ENCODE measurements at places on chromosomes 3 and 15.

DNA sequence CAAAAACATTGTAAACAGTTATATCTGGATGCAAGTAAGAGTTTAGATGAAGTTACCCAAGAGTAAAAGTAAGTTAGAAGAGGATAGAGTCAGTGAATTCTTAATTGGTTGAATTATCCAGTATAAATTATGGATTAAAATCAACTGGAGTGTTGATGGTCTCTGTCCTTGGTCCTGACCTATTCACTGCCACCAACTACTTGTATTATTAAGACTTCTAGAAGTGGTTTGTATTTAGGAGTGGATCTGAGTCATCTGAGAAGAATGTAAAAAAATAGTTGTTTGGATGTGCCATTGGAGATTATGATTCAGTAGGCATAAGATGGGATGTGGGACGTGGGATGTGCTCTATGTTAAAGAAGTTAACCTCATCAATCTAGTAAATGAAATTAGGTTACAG is 86.4 kb downstream of the SYNPR start:
- no peak for DNase-seq

DNA sequence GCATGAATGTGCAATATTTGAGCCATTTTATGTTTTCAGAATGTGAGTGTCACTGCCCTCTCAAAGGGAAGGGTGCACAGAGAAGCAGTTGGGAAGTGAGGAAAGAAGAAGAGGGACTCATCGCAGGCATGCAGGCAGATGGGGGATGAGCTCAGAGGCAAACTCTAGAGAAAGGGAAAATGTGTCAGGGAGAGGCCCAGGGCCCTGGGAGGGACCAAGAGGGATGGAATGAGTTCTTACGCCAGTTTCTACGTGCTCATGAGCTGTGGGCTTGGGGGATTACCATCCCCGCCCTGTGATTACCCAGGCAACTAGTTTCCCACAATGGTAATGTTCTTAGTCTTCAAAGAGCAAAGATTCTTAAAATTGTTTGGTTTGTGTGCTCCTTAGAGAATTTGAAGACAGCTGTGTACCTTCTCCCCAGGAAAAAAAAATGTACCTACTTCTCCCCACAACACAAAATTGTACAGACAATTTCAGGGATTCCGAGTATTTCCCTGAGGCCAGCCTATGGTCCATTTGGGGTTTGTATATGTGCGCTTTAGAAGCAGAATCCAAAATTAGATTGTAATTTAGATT is 17.8 kb downstream of the GCSAM start:
- no peak for DNase-seq

DNA sequence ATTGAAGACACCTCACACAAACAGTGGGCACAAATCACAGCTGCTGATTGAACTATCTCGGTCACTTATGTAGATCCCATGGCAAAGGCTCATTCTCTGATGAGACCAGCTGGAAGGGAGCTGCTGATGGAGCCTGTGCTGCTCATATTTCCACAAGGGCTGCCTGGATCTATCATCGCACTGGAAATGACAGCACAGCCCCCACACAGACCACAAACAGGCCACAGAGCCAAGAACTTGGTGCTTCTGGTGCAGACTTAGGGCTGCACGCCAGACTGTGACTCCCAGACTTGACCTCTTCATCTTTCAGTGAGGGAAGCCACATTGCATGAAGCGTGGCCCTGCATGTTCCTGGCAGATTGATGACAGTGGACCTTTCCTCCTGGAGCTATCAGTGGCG is 197.6 kb downstream of the MINAR1 start:
- DNase-seq: no peak

DNA sequence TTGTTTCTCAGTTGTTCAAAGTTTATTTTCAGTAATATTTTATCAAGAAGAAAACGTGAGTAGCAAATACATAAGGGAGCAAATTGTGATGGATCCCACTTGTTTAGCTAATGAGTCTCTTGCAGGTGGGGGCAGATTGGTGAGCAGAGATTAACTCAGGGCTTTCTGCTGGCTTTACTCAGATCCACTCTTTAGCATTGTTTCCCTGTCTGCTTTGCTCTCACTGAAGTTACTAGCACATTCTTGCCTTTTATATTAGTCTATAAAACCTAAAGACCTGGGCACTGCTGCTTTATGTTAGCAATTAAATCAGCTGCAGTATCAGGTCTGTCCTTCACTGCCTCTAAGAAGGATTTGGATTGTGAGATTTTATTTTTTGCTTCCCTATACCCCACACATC is 71.5 kb downstream of the STAC start:
- no peak for DNase-seq

DNA sequence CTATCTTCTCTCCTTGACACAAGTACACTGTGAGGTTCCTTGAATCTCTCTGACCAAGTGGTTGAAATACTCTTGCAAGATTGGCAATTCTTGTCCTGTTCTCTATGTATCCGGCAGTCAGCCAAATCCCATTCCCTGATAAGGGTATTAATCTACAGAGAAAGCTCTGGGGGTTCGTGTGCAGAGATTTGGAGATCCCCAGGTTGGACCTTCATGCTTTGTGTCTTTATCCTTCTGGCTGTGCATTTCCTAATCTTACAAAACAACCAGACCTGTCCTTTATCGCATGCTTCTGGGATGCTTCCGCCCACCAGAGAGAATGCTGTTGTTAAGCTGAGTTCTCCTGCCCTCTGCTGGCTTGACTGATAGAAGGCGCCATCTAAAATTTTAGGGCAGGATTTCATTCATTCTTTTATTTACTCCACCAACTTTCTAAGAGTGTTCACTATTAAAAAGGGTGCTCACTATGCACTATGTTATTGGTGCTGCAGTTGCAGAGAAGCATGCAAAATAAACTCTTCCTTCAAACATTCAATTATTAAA is 8.6 kb upstream of the SST start:
- no peak for DNase-seq

DNA sequence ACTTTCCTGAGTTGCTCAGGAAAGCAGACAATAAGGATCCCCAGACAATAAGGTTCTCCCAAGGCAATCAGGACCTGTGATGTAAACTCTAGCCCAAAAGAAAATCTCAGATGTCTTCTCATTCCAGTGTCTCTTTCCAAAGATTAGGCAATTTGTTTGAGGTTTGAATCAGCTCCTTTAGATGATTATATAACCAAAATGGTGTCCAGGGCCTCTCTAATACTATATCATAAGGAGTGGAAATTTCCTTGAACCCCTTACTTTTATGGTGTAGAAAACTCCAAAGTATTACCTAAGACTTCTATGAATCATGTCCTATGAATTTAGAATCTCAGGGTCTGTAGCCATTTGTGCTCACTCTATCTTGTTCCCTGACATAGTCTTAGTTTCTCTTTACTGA is 65.9 kb downstream of the GPR176 start:
- DNase-seq: no peak

- DNase-seq: no peak
Measured at GRCh38 chr15:101048176-101048575, 129.0 kb downstream of the LRRK1 start.

DNA sequence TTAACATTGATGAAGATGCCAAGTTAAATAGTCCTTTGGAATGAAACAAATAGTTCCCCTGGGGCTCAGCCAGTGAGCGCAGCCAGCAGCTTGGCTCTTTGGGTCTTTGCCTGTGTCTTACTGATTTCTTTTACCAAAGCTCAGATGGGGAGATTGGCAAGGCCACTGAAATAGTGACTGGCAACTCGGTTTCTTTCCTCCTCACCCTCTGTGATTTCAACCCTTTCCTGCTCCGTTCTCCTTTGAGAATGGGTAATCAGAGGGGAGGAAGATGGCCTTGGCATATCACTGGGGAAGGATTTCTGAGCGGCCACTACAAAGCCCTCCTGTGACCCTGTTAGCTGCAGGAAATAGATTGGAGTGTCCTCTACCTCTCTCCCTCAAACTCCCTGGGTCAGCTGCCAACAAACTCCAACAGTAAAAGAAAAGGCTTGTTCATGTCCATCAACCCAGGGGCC is 337.1 kb upstream of the LRRFIP2 start:
- no peak for DNase-seq

DNA sequence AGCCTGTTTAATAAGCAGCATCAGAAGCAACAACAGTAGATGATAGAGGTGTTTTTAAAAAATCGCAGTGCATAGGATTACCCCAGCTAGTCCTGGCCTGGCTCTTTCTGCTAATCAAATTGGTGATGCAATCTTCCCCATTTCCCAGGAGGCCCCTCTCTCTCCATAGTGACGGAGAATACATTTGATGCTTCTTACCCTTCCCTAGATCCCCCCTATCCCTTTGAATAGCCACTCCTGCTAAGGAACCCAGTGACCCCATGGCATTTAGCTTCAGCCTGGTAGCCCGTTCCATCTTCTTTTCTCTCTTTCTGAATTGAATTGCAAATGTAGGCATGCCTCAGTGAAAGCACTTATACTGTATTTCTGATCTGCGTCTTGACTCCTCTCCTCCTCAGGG is 223.6 kb upstream of the GAP43 start:
- DNase-seq: no peak

DNA sequence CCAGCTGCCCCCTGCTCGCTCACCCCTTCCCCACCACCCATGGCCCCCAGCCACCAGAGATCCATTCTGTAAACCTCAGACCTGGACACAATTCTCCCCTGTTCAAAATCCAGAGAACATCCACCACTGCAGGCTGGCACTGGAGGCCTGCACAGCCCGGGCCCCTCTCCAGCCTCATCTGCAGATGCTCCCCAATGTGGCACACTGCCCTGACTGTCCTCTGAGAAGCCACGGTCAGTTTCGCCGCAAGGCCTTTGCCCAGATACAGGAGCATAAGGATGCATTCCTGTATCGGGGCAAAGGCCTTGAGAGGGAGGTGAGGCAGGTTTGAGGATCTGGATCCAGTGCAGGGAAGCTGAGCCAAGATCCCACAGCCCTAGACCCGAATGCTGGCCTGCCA is 175.4 kb upstream of the LINGO1 start:
- DNase-seq: no peak

DNA sequence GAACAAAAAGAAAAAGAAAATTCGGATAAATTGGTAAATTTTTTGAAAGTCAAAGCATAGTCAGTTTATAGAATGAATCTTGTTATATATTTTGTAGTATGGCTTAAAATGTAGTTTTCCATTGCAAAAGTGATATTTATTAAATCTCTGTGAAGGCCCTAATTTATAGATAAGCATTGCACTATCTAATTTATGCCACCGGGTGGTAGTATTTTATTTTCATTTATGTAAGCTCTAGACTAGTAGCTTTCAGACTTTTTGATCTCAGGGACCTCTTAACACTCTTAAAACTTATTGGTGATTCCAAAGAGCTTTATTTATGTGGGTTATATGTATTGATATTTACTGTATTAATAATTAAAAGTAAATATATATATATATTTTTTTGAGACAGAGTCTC is 133.9 kb upstream of the LRRFIP2 start:
- no peak for DNase-seq

GRCh38 chr3:138376663-138377062 is 28.3 kb downstream of the MRAS start:
- no peak for DNase-seq

DNA sequence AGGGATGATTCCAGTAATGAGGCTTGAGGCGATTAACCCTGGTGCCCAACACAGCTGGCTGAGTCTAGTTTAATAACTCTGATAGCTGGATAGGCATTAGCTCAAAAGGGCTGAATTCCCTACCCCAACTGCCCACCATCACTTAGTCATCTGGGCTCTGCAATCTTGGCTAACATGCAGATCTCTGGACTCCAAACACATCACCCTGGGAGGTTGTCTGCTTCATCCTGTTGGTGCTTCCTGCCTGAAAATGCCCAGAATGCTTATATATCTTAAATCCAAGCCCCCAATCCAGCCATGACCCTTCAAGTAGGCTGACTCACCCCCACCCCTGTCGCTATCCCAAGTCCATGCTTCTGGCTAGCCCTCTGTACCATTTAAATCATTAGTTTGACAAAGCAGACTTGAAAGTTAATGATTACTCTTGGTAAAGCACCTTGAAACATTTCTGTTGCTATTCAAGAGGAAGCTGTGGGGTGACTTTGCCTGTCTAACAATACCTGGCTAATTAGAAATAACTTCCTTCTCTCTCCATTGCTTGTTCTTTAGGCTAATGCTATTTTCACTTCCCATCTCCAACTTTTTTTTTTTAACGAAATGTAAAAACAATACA is 107.0 kb upstream of the RORA start:
- no peak for DNase-seq

DNA sequence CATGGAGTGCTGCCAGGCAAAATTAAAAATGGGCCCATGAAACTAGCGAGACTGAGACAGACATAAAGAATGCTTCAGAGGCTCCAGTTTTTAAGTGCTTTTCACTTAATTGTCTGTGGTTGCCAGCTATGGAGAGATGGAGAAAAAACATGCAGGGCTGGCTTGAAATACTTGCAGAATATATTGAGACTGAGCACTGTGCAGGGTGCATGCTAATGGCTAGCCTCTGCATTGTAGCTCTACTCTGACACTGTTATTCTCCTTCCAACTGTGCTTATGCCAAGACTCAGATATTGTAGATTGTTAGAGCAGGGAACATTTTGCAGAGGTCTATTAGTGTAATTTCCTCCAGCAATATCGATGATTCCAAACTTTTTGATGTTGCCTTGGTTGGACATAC is 735.0 kb downstream of the PDCD6IP start:
- no peak for DNase-seq

DNA sequence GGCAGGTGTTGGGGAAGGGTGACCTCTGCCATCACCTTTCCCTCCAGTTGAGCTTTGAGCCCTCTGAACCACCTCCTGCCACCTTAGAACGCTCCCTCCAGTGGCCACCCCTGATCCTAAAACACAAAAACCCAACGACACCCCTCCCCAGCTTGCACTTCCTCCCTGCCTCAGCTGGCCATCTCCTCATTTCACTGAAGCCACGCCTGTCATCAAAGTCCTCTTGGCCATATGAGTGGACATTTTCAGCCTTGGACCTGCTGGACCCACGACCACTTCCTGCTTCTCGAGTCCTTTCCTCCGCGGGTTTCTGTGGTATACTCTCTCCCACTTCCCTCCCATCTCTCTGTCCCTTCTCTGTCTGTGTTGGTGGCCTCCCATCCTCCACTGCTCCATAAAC is 48.5 kb upstream of the NR2C2 start:
- no peak for DNase-seq

GRCh38 chr15:58065445-58066041 is at the start of gene ALDH1A2:
TSS of gene ALDH1A2 (minus strand) at chr15:58065711. CDS start at chr15:58065650, 61 bp downstream.
- DNase-seq: no peak
